Head of caudate nucleus (tissue), 42 donors: ENCODE measurements at places on chromosomes 4 and X.
A peak's percentile ranks its signal among the peaks of the same experiment; 100 is the strongest.

DNA sequence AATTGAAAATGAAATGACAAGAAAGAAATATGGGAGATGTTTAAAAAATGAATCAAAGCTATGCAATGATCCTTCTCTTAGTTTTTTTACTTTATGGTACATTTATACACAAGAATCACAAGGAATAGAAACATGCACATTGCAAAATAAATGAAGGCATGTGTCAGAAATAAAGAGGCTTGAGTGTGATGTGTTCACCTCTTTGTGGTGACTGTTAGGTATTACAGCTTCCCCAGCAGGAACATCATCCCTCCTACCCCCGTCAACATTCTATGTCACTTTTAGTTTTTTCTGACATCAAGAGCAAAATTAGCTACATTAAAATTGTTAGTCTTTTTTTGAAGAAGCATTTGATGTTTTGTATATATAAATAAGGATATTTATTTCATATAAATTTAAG, 214.8 kb downstream of the SLC4A4 start:
- DNase-seq = no peak

- no peak for DNase-seq
Observed at GRCh38 chr4:54484383-54484782, 173.4 kb upstream of the KIT start.

DNA sequence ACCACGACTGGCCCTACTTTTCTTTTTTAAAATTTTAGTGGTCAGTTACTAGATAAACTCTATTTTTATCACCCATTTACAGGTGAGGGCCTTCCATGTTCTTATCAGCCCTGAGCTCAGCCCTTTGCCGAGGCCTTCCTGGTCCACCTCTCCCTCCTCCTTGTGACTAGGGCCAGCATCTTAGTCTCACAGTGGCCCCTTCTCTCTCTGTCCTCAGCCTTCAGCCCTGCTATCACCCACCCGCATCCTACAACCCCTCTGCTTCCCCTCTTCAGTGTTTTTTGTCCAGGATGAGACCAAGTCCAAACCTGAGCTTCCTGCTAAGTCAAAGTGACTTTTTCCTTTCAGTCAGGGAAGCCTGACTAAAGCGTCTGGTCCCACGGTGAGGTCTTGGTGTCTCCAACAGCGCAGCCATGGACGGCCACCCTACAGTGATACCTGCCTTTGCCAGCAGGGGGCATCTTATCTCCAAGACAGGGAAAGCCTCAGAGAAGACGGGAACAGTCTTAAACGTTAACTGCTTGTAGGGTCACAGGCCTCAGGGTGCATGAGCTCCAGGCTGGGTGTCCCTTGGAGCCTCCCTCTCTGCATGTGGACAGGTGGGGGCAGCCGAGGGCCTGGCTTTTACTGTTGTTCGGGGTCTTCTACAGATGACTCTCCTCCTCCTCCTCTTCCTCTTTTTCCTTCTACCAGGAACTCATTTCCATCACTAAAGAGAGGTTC, 11.7 kb upstream of the GAGE10 start:
- peak; percentile 64 for DNase-seq

- no peak for DNase-seq
Observed at GRCh38 chr4:146274774-146275173, 60.4 kb downstream of the REELD1 start.

GRCh38 chr4:140617499-140618248, 48.9 kb upstream of the UCP1 start:
- DNase-seq = no peak

DNA sequence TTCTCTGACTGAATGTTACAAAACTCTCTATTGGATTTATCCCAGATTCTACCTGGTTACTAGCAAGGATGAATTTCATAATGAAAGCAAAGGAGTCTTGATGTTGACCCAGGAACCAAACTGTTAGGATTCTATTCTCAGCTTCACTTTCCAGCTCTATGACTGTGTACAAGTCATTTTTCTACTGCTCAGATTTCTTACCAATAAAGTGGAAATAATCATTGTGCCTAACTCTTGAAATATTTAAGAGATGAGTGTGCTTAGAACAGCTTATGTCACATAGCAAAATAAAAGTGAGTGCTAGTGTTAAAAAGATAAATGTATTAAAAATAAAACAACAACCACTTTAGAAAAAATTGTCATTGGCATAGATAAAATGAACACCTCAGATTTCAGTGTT, 45.6 kb downstream of the EPHA5 start:
- DNase-seq = no peak

- DNase-seq = no peak
Observed at GRCh38 chr4:2441393-2442174, 22.8 kb downstream of the CFAP99 start.
